NCI-H524 treated with DMSO at 0.1 percent for 48 hours (cell line): ENCODE measurements at places on chromosomes 12 and 14.

- DNase-seq: no peak
Observed at GRCh38 chr12:123767613-123768012, 5.5 kb downstream of the DNAH10 start.

DNA sequence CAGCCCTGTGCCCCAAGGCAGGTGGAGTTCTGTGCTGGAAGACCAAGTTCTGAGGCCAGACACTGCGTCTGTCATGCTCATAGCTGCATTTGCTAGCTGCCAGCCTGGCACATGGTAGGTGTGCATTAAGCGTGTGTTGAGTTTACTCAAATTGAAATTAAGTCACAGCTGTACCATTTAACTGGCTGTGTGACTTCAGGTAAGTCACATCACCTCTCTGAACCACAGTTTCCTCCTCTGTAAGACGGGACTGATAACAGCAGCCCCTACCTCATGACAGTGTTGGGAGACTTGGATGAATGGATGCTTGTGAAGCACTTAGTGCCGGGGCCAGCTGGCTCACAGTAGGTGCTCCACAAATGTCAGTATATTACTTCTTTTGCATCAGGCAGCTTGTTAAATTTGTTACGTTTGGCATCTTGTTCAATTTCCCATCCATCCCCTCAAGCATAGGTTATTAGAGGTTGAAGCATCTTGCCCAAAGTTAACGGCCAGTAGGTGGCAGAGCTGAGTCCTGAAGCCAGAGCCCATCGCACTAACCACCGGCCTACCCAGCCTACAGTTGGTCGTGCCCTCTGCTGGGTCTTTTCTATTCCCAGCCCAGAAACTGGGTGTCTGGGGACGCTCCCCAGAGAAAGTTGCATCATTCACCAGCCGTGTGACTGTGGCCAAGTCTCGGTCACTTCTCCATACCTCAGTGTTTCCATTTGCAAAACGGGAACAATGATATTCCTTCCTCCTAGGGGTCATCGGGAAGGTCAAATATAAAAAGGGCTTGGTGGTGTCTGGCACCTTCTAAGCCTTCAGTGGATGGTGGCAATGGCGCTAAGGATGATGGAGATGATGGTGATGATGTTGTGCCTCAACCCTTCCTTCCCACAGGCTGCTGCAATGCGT is 4.5 kb downstream of the DAO start:
- DNase-seq: no peak

- no peak for DNase-seq
Observed at GRCh38 chr12:96146747-96147146, 47.4 kb upstream of the ELK3 start.

- no peak for DNase-seq
Observed at GRCh38 chr12:6135071-6135470, 10.6 kb upstream of the VWF start.

DNA sequence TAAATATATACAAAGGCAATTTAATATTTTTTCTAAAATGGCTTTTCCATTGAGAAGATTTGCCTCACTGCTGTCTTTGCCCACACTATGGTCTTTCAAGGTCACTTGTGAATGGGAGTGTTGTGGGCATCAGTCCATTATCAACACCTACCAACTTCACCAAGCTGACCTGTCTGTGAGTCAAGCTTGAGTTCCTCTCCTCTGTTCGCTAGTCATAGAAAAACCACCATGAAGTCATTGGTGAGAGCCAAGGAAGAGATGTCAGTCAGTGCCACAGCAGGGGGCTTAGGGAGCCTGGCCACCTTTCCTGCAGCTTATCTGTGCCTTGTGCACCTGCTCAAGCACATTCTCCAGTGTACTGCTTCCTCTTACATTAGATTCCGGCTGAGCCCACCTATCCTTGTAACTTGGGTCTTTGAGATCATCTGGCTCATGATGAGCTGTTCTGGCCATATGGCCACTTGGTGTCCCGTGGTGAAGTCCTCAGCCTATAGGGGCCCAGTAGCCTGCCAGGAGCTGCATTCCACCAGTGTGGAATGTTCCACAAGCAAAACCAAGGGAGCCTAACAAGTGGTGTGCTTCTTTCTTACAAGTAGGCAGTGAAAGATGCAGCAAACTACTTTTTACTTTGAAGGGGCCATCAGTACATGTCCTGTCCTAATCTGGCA is 80.8 kb upstream of the C12orf71 start:
- DNase-seq: peak; percentile 69

- DNase-seq: no peak
Observed at GRCh38 chr12:15581006-15581405, 208.2 kb downstream of the EPS8 start.

GRCh38 chr12:12922191-12922616 is 29.8 kb downstream of the GPRC5D start:
- DNase-seq: no peak

DNA sequence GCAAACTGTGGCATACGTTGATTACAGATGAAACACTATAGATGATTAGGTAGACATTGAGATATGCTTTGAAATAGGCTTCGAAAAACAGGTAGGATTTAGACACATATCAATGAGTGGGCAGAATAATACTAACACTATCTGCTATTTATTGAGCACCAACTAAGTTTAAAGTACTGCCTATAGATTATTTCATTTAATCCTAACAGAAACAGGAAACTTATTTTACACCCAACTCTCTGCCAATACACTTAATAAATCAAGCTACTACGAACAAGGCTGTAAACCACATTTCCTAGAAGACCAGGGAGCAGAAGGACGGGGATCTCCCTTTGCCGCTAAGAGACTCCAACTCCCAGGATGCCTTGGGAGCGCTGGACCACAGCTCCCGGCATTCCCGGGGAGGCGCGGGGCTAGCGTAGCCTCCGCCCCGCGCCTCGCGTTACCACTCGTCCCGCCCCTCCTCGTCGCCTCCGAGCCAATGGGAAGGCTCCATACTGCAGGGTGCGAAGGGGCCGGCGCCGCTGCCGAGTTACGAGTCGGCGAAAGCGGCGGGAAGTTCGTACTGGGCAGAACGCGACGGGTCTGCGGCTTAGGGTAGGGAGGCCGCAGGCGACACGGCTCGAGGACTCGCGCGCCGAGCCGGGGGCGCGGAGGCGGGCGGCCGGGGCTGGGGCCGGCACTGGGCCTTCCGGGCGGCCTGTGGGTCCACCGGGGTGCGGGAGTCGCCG is at the start of gene VRK1:
TSS of gene VRK1 (plus strand) at position 532 of the 731 bp plus-strand sequence. CDS start 36,090 bp downstream, outside the sequence.
- peak; percentile 93 for DNase-seq

DNA sequence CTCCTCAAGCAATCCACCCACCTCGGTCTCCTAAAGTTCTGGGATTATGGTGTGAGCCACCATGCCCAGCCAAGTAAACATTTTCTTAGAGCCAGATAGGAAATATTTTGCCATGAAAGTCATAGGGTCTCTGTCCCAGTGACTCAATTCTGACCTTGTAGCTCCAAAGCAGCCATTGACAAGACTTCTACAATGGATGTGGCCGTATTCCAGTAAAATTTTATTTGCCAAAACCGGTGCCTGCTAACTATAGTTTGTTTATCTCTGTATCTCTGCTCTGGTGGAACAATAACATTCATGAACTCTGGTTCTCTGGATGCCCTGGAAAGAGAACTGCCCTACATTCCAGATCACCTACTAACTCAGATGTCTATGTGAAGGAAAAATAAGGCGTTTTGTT is 54.6 kb upstream of the USP44 start:
- DNase-seq: no peak

GRCh38 chr14:68786491-68787091 is 6.3 kb downstream of the ZFP36L1 start:
- DNase-seq: no peak

- no peak for DNase-seq
Observed at GRCh38 chr14:96698960-96699539, 98.1 kb upstream of the VRK1 start.

DNA sequence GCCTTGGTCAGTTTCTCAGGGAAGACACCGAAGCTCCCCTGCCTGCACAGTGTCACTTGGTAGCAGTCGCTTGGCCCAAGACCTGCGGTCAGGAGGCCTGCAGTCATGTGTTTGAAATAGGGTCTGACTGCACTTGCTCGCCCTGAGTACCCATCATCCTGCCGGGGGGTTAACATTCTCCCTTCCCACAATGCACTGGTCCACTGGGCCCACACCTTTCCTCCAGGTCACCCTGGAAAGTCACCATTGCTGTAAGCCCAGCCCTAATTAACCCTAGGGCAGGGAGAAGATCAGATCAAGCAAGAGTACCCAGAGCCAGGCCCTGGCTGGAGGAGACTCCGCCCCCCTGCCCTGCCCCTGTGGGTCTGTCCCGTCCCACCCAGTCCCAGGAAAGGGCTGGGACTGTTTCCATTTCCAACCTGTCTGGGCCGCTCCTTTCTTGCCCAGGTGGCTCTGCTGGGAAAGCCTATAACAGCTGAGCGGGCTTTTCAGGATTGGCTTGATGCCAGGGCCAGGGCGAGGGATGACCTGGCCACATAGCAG is 87.1 kb downstream of the ZFP36L1 start:
- no peak for DNase-seq

DNA sequence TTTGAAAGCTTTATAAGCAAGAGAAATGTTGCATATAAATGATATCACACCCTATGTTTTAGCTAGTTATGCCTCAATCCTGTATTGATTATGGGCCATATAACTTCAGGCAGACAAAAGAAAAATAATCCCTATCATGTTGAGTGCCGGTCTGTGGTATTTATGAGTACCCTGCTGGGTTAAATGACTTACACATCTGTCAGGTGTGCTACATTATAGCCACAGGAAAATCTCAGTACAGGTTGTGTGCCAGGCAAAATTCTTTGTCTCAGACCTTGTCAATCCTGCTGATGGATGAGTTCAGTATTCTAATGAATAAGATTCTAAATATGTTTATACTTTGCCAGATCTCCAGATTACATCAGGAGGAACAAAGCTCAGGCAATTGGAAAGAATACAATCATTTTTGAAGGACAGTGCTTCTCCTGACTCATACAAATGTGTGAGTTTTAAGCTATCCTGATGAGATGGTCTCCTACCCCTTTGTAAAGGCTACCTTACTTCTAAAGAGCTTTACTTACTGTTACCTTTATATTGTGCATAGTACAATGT is 109.8 kb upstream of the FOXG1 start:
- DNase-seq: peak; percentile 51

DNA sequence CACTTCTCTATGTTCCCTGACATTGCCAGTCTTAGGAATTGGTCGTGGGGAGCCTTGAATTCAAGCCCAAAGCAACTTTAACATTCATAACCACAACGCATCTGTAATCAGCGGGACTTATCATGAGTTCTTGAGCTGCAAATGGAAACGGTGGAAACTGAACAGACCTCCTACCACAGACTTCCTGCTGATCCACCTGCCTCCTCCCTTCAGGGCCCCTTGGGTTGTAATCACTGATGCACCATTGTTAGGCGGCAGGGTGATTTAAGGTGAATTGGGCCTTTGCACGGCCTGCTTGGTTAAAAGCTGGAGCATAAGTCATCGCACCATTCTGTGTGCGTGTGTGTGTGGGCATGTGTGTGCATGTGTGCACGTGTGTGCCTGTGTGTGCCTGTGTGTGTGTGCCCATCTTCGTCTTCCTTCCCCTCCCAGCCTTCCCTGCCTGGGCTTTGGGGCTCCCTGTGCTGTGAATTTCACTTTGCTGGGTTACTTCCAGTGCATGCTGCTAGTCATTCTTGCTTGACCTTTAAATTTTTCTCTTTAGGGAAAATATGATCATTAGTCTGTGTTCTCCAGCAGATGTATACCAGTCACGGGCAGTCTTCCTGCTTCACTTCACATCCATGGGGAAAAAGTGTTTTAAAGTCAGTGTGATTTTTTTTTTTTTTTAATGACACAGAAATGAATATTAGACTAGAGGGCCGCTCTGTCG is 29.1 kb downstream of the CHST11 start:
- DNase-seq: no peak

GRCh38 chr12:130124605-130125244 is 37.5 kb upstream of the FZD10 start:
- no peak for DNase-seq

DNA sequence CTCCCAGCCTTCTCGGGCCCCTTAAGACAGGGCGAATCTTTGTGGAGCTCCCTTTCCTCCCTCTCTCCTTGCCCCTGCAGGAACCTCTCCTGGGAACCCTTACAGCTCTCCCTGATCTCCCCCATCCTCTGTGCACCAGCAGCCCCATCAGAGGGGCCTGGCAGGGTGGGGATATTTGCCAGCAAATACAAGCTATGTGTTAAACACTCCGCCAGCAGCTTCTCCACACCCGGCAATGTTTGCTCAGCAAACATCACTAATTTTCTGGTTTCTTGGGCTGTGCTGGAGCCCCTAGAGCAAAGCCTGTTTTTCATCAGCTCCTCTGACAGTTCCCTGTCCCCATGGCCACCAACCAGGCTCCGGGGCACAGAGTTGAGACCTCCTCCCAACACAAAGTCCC is 147.5 kb upstream of the LHX5 start:
- DNase-seq: no peak

GRCh38 chr12:80198782-80199337 is 99.5 kb downstream of the OTOGL start:
- no peak for DNase-seq

- DNase-seq: no peak
Observed at GRCh38 chr14:77062261-77062660, 33.8 kb upstream of the IRF2BPL start.

DNA sequence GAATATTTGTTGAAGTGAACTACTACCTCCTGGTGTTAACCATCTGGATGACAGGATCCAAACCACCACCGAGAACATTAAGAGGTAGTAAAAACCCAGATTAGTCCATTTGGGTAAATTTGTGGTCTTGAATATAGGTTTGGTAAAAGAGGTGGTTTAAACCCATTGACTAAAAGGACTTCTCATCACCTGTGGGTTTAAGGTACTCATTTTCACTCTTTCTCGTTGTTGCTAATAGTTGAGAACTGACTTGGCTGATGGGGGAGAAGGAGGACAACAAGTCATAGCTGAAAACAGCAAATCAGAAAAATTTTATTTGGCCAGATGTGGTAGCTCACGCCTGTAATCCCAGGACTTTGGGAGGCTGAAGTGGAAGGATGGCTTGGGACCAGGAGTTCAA is 59.2 kb downstream of the ACADS start:
- DNase-seq: no peak

DNA sequence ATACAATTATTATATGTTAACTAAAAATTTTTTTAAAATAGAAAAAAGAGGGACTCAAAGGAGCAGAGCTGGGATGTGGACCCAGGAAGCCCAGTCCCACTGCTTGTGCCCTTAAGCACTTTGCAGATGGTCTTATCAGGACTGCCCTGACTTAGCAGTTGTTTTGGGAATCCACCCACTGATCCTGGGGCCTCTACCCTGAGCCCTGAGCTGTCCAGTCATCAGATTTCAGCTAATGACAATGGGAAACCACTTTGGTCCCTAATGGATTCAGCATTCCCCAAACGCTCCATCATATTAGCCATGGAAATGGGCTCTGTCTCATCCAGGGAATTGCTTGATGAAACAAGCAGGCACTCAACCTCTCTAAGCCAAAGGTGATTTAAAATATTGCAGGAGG is 22.5 kb upstream of the WSCD2 start:
- DNase-seq: no peak
